Activated T-helper 2 cell treated with anti-CD3 and anti-CD28 coated beads, Interferon-gamma antibody, Interleukin-2, Interleukin-4, amounts not matched to agents 10 μg/mL and 5 μg/mL and 100 μg/mL, durations not matched to agents 14 hours and 24 hours and 36 hours (primary cell): ENCODE measurements at places on chromosomes 12 and 14. TPM values are rescaled to one million over a fixed set of nuclear protein-coding genes. Genes with fewer than 3 reads are reported as not detected.

DNA sequence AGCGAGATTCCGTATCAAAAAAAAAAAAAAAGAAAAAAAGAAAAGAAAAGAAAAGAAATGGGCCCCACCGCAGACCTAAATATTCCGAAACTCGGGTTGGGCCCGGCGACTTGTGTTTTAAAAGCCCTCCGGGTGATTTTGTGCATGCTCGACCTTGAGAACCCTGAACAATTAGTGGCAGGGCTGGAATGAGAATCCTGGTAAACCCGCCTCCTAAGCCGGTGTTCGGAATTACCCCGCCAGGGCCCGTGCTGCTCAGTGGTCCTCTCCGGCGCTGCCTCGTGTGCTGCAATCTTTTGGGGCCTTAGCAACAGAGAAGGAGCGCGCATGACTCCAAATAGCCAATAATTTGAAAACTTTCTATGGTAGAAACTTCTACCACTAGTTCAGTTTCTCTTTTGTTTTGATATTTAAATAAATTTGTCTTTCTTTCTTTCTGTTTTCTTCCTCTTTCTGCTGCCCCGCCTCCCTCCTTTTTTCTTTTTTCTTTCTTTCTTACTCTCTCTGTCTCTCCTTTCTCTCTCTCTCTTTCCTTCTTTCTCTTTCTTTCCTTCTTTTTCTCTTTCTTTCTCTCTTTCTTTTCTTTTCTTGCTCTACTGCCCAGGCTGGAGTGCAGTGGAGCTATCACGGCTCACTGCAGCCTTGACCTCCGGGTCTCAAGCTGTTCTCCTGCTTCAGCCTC, 1.5 kb upstream of the GALNT6 start:
- peak overlapping the region; percentile 69 for H3K27ac ChIP-seq
- peak overlapping the region; percentile 80 for H3K4me3 ChIP-seq
- peaks cover 67% of the 10 kb centered on the region for H3K4me1 ChIP-seq
- peaks cover 2% of the 10 kb centered on the region for H3K27me3 ChIP-seq
- no peaks in the 10 kb centered on the region for H3K36me3 ChIP-seq

The CHGA gene
- total RNA-seq = not detected in 2 replicates

DNA sequence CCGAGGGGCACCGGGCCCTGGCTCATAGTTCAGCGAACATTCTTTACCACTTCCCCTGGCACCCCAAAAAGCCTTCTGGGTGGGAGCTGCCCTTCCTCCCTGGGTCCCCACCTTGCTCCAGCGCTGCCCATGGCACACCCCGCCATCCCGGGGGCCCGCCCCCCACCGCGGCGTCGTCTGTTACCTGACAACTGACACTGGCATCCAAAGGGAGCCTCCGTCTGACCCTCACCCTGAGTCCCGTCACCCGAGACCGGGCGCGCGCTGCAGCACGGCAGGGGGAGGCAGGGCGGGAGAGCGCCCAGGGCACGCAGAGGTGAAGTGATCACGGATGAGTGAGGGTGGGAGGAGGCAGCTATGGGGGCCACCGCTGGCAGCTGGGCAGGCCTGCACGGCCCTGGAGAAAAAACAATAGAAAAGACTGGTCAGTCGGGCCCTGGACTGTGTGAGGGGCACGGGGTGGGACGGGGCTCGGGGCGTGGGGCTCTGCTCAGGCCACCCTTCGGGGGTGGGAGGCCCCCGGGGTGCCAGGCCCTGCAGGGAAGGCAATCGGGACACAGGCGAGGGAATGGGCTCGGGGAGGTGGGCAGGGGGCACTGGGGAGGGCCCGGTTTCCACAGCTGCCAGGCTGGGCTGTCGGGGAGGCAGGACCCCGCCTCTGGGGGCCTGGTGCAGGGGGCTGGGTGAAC, 40.7 kb downstream of the BCL11B start:
- H3K4me1 ChIP-seq = peaks cover 85% of the 10 kb centered on the region
- no peaks in the 10 kb centered on the region for H3K27me3 ChIP-seq
- H3K36me3 ChIP-seq = peaks cover 43% of the 10 kb centered on the region
- peak overlapping the region; percentile 94 for H3K27ac ChIP-seq
- peak overlapping the region; percentile 62 for H3K4me3 ChIP-seq

The ALX1 gene
- not detected in 2 replicates for total RNA-seq

DNA sequence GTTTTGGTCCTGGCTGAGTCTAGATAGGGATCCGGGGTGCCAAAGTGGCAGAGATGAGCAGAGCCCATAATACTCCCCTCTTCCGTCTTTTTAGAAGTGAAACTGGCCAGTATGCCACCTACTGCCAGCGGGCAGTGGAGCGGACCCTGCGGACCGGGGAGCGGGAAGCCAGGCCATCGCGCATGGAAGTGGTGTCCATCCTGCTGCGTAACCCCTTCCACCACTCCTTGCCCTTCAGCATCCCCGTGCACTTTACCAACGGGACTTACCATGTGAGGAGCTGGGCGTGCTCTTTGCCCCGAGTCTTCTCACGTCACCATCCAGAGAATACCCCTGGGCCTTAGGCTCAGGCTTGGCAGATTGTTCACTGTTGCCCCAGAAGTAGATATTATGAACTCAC, 21.0 kb downstream of the PIGH start:
- H3K36me3 ChIP-seq = no peaks in the 10 kb centered on the region
- peaks cover 3% of the 10 kb centered on the region for H3K4me1 ChIP-seq
- no peak overlapping the region for H3K27ac ChIP-seq

GRCh38 chr12:99996095-99996494, 11.4 kb upstream of the ANKS1B start:
- no peak overlapping the region for H3K27ac ChIP-seq
- DNase-seq = no peak
- no peak overlapping the region for H3K4me3 ChIP-seq
- no peaks in the 10 kb centered on the region for H3K36me3 ChIP-seq

DNA sequence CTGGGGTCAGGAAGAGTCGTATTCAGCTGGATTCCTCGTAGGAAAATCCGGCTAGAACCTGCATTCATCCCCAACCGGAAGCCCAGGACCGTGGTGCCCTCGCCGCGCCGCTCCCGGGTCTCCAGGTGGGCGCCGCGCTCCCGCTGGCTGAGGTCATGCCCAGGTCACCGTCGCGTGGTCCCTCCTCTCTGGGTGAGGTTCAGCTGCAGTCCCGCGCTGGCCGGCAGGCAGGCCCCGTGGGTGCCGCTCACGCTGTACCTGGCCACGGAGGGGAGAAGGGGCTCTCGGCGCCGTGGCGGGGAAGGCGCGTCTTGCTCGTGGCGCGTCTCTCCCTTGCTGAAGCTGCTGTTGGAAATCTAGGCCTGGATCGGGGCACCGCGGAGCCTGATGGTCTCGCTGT, 44.5 kb downstream of the LRTM2 start:
- H3K27me3 ChIP-seq = peaks cover 22% of the 10 kb centered on the region
- no peak overlapping the region for H3K27ac ChIP-seq
- no peak for DNase-seq
- no peaks in the 10 kb centered on the region for H3K36me3 ChIP-seq
- no peaks in the 10 kb centered on the region for H3K4me1 ChIP-seq
- H3K4me3 ChIP-seq = no peak overlapping the region
